ENCODE measurements at places on chromosomes 16 and 17.

DNA sequence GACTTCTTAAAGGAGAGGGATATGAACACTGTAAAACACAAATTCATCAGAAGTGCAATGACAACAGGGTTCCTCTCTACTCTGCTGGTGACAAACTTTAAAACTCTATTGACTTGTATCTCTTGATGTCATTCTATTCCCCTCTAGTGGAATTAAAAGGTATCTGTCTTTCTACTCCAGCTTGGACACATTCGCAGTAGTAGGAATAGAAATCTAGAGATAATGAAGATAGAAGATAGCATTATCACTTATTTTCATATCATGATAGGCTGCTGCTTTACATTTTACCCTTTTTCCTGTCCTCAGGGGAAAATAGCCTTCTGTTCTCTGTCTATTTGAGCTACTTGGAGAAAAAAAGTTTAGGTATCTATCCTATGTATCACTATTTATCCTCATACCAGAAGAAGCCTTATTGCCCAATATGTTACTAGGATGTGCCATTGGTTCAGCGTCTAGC is 209.6 kb upstream of the CACNG5 start:
- peak; percentile 6 for DNase-seq

- no peak for DNase-seq
These were observed 99.7 kb upstream of the METRNL start for GRCh38 chr17:82979718-82980117.

DNA sequence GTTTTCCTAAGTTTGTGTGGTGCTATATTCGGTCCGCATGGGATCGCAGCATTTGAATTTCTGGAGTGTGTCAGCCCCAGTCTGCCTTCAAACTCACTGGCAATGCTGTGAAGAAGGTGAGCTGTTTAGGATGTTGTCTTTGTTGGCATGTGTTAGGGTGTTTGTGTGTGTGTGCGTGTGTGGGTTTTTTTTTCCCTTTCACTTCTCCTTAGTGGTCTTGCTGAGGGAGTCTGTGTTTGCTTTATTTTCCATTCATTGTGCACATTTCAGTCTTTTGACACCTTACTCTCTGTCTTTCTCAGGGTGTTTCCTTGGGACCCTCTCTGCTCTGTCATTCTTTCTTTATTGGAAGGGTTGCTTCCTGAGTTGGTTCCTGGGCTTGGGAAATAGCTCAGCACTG is 27.7 kb upstream of the RBFOX1 start:
- DNase-seq = no peak

GRCh38 chr16:83633286-83633685 is 174.5 kb upstream of the HSBP1 start:
- DNase-seq = no peak

DNA sequence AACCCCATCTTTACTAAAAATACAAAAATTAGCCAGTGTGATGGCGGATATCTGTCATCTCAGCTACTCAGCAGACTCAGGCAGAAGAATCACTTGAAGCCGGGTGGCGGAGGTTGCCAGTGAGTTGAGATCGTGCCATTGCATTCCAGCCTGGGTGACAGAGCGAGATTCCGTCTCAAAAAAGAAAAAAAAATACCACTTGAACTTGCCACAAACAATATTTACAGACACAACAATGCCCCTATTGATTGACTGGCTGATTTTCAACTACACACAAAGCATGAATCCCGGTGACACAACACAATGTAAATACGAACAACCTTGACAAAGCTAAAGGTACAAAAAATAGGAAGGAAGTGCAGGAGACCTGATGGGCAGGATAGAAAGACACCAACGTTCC is 49.3 kb downstream of the NXN start:
- DNase-seq = no peak

DNA sequence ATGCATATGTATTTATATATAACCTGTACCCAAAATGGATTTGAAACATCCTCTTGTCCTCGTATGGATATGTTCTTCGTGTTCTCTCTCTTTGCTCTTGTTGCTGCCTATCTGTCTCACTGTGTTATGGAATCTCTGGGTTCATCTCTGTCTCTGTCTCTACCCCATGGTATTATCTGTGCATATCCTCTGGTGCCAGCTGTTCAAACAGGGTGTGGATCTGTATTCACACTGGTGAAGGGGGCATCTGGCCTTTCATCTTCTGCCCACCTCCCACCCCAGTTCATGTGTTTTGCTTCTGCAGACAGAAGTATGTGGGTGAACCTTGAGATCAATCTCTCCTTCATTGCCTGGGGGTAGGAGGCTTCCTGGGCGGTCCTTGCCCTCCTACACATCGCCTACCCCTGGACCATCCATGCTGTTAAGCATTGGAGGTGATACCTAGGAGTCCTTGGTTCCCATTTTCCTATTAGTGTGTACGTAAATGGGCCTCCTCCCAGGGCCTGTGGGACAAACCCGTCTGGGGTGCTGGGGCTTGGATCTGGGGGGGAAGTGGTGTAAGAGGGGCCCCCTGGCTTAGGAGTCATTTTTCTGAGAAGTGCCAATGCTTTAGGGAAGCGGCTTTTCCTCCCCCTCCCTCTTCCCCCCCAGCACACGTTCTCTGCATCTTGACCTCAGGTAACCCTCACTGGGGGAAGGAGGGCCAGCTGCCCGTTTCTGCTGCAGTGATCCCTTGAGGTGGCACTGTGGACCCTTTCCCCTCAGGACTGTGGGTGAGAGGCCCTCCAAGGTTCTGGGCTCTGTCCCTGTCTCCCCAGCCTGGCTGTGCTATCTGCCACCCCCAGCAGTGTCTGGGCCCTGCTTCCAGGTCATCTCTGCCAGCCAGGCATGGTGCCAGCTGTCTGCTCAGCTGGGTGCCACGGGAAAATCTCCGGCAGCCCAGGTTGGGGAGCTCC is 21.1 kb downstream of the RARA start:
- peak; percentile 59 for DNase-seq

DNA sequence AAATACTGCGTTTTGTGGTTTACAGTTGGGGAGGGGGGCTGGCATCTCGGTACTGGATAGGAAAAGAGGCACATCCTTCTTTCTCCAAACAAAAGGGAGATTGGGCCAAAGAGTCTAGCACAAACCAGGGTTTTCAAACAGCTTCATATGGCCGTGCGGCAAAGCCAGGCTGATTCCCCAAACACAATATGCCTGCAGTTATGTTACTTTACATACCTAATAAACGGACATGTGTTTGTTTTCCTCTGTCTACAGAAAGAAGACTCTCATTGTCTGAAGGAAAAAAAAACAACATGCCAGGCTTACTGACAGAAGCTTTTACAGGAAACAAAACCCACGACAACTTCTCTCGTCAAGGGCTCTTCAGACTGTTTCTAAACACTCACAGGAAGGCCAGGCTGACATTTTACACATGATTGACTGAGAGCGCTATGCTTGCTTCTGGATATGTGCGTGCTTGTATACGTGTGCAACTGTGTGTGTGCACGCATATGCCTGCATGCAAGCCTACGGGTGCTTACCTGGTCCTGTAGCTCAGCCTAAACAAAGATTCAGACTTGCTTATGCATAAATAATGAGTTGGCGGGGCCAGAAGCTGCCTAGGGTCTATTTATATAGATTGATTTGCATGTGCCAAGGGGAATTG is 461.0 kb upstream of the C16orf82 start:
- DNase-seq = no peak

- DNase-seq = no peak
These were observed 10.4 kb downstream of the CX3CL1 start for GRCh38 chr16:57382535-57383275.

- DNase-seq = no peak
These were observed 12.3 kb upstream of the SEPHS2 start for GRCh38 chr16:30457743-30458560.

- no peak for DNase-seq
These were observed 110.6 kb downstream of the METRNL start for GRCh38 chr17:83190004-83190385.

DNA sequence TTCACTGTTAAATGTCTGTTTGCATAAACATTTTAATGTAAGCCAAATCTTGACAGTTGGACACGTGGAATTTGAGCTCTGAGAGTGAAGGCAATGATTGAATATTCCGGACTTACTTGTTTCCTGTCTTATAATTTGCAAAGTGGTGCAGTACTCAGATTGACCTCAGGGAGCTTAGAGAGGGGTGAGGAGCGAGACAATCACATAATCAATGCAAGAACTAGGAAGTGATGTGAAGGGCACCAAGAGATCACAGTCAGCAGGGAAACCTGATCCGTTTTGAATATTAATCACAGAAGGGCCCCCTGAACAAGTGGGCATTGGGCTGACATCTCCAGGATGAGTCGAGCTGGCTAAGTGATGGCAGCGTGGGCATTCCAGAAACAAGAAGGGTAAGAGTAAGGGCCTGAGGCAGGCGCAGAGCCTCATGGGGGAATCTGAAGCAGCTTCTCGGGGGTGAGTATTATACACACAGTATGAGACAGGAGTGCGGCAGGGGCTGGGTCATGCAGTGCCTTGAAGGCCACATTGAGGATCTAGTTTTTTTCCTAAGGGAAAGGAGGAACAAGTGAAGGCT is 26.1 kb downstream of the TEX2 start:
- no peak for DNase-seq

GRCh38 chr17:63993368-63993985 is 4.7 kb upstream of the PRR29 start:
- DNase-seq = no peak
